Activated CD4-positive, alpha-beta memory T cell treated with anti-CD3 and anti-CD28 coated beads, Interleukin-2, amount 10 ng/mL, durations not matched to agents 7 days and 5 days (primary cell): ENCODE measurements at places on chromosomes 7 and 10.
A peak's percentile ranks its signal among the peaks of the same experiment; 100 is the strongest.

- no peaks in the 10 kb centered on the region for H3K36me3 ChIP-seq
- H3K27me3 ChIP-seq = no peaks in the 10 kb centered on the region
- no peak overlapping the region for H3K4me3 ChIP-seq
- H3K27ac ChIP-seq = no peak overlapping the region
- no peak for DNase-seq
- no peaks in the 10 kb centered on the region for H3K4me1 ChIP-seq
These were observed 55.6 kb upstream of the PNLIP start for GRCh38 chr10:116490028-116490662.

DNA sequence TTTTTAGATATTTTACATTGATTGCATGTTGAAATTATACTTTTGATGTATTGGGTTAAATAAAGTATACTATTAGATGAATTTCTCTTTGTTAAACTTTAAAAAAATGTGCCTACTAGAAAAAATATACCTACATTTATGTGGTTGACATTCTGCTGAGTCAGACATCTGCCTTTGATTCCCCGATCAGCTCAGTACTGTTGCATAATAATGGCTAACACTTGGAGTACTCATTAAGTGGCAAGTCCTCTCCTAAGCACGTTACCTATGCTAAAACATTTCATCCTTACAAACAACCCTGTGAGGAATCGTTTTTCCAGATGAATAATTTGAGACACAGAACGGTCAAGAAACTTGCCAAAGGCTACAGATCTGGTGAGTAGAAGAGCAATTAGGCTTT, 14.0 kb upstream of the SEM1 start:
- H3K36me3 ChIP-seq = no peaks in the 10 kb centered on the region
- DNase-seq = no peak
- H3K27me3 ChIP-seq = peaks cover 22% of the 10 kb centered on the region
- H3K4me1 ChIP-seq = no peaks in the 10 kb centered on the region

- DNase-seq = no peak
- no peak overlapping the region for H3K4me3 ChIP-seq
- H3K27me3 ChIP-seq = peaks cover 8% of the 10 kb centered on the region
- H3K27ac ChIP-seq = no peak overlapping the region
These were observed 13.2 kb upstream of the ENO4 start for GRCh38 chr10:116836083-116836482.

DNA sequence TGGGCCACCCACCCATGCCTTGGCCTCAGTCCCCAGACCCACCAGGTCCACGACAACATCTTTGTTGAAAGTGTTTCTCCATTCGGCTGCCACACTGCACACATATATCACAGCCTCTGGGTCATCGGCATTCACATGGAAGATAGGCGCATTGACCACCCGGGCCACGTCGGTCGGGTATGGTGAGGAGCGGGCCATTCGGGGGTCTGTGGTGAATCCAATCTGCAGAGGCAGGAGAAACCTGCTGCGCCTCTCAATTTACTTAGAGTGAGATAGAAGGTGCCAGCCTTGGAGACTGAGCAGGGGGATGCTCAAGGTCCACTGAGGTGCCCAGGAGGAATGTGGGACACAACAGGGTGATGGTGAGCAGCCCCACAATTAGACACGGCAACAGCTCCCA, 16.4 kb downstream of the OGDHL start:
- no peak overlapping the region for H3K27ac ChIP-seq
- no peak for DNase-seq
- no peaks in the 10 kb centered on the region for H3K4me1 ChIP-seq

GRCh38 chr10:113992471-113993011, 51.1 kb upstream of the ADRB1 start:
- H3K27ac ChIP-seq = no peak overlapping the region
- no peak overlapping the region for H3K4me3 ChIP-seq
- peaks cover 76% of the 10 kb centered on the region for H3K27me3 ChIP-seq

DNA sequence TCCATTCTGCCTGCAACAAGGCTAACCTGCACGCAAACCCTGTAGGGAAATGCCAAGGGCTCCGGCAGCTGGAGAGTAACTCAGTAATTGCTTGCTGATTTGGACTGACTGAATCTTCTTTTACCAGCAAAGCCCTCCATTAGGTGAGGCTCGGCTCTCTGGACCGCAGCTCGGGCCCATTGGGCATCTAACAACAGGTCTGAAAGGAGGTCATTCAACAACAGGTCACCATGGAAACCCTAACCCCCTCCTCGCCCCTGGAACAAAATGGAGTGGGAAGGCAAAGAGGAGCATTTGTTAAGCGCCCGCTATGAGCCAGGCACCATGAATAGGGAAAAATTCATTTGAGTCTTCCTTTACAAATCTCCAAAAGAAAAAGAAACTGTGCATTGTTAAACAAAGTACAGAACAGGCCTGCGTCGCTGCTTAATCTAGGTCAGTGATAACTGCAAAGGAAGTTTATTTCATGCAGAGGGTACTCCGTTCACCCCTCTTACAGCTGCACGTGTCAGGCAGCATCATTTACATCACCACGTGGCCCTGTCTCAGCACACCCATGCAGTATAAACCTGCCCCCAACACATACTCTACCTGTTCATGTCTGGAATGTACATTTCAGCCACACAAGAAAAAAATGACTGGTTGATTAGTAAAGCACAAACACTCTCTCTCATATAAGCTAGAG, 248.8 kb upstream of the NEBL start:
- no peak overlapping the region for H3K27ac ChIP-seq
- H3K4me3 ChIP-seq = no peak overlapping the region
- no peak for DNase-seq
- H3K36me3 ChIP-seq = no peaks in the 10 kb centered on the region

DNA sequence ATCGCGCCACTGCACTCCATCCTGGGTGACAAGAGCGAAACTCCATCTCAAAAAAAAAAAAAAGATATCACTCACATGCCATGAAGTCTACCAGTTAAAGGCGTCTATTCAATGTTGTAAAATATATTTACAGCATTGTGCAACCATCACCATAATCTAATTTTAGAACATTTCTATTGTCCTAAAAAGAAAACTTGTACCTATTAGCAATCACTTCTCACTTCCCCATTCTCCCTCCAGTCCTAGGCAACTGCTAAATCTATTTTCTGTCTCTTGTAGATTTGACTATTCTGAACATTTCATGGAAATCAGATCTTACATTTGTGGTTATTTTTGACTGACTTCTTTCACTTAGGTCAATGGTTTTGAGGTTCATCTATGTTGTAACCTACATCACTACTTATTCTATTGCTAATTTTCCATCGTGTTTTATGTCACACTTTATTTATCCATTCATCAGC, 25.2 kb upstream of the OTUD1 start:
- no peaks in the 10 kb centered on the region for H3K36me3 ChIP-seq
- no peak for DNase-seq
- peaks cover 3% of the 10 kb centered on the region for H3K27me3 ChIP-seq
- H3K27ac ChIP-seq = no peak overlapping the region

- H3K27me3 ChIP-seq = peaks cover 28% of the 10 kb centered on the region
- no peak overlapping the region for H3K4me3 ChIP-seq
- no peak overlapping the region for H3K27ac ChIP-seq
- no peaks in the 10 kb centered on the region for H3K4me1 ChIP-seq
These were observed 33.8 kb upstream of the ELMO1 start for GRCh38 chr7:37482505-37482904.

DNA sequence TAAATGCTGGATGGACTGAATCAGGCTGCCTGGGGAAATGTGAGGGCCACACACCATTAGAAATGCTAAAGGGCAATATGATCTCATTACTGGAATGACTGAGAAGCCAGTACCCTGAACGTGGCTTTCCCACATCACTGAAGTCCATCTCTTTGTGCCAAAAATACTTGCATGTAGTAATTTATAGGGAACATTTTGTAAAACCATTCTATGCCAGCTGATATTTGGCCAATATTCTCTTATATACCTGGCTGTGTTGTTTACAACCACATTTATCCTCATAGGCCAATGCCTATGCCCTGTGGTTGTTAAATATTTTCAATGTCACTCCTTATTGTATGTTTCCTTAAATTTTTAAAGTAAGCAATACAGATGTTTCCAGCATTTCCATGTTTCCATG, 111.6 kb downstream of the C10orf90 start:
- H3K4me1 ChIP-seq = no peaks in the 10 kb centered on the region
- DNase-seq = no peak
- H3K27me3 ChIP-seq = no peaks in the 10 kb centered on the region
- no peak overlapping the region for H3K4me3 ChIP-seq

- H3K4me3 ChIP-seq = no peak overlapping the region
- H3K4me1 ChIP-seq = no peaks in the 10 kb centered on the region
- peaks cover 3% of the 10 kb centered on the region for H3K27me3 ChIP-seq
- no peaks in the 10 kb centered on the region for H3K36me3 ChIP-seq
- peak; percentile 8 for DNase-seq
These were observed 48.7 kb upstream of the SHH start for GRCh38 chr7:155860840-155861479.

DNA sequence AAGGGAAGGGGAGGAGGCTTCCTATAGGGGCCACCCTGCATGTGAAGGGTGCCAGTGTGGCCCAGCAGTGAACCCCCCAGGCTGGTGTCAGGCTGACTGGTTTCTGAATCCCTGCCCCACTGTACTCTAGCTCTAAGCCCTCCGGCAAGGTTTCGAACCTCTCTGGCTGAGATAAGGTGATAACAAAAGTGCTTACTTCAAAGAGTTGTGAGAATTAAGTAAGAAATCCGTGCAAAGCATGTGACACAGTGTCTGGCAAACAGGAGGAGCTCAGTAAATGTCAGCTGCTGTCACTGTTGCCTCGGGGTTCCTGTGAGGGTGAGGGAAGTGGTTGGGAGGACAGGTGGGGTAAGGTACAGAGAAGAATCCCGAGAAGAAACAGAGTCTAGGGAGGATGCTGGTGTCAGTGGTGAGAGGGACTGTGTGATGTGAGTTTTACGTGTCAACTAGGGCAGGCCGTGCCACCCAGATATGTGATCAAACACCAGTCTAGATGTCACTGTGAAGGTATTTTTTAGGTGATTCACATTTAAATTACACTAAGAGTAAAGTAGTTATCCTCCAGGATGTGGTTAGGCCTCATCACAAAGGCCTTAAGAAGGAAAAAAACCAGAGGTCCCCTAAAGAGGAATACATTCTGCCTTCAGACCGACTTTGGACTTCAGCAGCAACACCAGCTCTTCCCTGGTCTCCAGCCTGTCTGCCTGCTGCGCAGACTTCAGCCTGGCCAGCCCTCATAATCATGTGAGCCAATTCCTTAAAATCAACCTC, 64.4 kb downstream of the BPGM start:
- H3K36me3 ChIP-seq = no peaks in the 10 kb centered on the region
- H3K27ac ChIP-seq = peak overlapping the region; percentile 83
- no peaks in the 10 kb centered on the region for H3K27me3 ChIP-seq
- DNase-seq = peak; percentile 58
- peak overlapping the region; percentile 12 for H3K4me3 ChIP-seq

- no peak overlapping the region for H3K4me3 ChIP-seq
- no peak overlapping the region for H3K27ac ChIP-seq
- no peaks in the 10 kb centered on the region for H3K36me3 ChIP-seq
- H3K27me3 ChIP-seq = peaks cover 4% of the 10 kb centered on the region
- no peaks in the 10 kb centered on the region for H3K4me1 ChIP-seq
- DNase-seq = no peak
These were observed 92.9 kb upstream of the PIP4K2A start for GRCh38 chr10:22807238-22807637.

DNA sequence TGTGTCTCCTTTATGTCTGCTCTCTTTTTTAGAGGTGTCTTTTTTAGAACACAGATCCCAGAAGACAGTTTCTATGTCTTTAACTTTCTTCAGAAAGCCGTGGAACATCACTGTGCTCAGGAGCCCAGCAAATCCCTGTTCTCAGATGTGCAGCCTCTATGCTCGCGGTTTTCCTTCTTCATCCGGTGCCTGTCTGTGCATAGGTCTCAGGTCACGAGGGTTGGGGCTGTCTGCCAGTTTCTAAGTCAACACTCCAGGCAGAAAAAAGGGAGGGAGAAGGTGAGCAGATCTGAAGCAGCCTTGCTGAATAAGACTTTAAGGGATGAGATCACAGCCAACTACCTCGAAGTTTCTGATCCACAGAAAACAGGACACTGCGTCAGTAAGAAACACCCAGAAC, 68.5 kb downstream of the CRTAC1 start:
- no peak for DNase-seq
- H3K27me3 ChIP-seq = peaks cover 32% of the 10 kb centered on the region
- H3K4me3 ChIP-seq = no peak overlapping the region
- H3K4me1 ChIP-seq = no peaks in the 10 kb centered on the region
- no peak overlapping the region for H3K27ac ChIP-seq
- H3K36me3 ChIP-seq = no peaks in the 10 kb centered on the region

DNA sequence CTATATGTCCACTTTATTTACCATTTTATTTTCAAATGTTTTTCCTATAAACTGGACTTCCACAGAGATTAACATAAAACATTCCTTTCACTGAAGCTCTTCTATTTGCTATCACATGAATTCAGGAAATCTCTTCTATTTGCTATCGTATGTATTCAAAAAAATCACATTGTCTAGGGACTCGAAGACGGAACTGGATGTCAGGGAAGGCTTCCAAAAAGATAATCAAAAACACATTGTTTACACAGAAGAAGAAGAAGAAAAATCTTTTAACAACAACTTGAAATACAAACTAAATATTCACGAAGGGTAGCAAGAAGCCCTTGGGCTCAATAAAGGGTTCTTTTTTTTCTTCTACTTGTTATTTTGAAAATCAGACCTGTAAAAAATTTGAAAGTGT, 426.1 kb upstream of the LRRN3 start:
- no peaks in the 10 kb centered on the region for H3K36me3 ChIP-seq
- no peak overlapping the region for H3K4me3 ChIP-seq
- H3K4me1 ChIP-seq = no peaks in the 10 kb centered on the region
- H3K27me3 ChIP-seq = no peaks in the 10 kb centered on the region
- no peak for DNase-seq
- no peak overlapping the region for H3K27ac ChIP-seq

DNA sequence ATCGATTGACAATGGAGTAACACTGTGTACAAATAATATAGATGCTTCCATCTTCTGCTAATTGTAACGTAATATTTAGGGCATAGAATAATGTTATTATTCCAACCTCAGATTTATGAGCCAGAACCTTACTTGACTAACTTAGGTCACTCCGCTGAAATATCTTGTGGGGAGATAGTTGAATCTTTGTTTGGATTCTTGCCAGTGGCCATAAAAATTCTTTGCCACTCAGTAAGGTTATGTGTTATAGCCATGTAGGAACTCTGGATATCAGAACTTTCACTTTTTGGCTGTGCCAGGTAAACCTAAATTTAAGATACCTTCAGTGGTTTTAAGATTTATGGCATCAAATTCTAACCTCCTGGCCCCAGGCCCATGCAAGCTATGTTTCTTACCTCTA, 197.6 kb downstream of the WDR11 start:
- DNase-seq = no peak
- H3K27ac ChIP-seq = no peak overlapping the region
- no peaks in the 10 kb centered on the region for H3K4me1 ChIP-seq
- H3K36me3 ChIP-seq = no peaks in the 10 kb centered on the region

GRCh38 chr10:124366825-124367224, 51.9 kb downstream of the OAT start:
- DNase-seq = no peak
- no peak overlapping the region for H3K4me3 ChIP-seq
- H3K36me3 ChIP-seq = no peaks in the 10 kb centered on the region
- H3K4me1 ChIP-seq = no peaks in the 10 kb centered on the region

- H3K27me3 ChIP-seq = no peaks in the 10 kb centered on the region
- no peak for DNase-seq
- no peak overlapping the region for H3K4me3 ChIP-seq
- H3K4me1 ChIP-seq = peaks cover 6% of the 10 kb centered on the region
These were observed 59.2 kb downstream of the RNLS start for GRCh38 chr10:88523739-88524400.

- peaks cover 8% of the 10 kb centered on the region for H3K4me1 ChIP-seq
- no peak overlapping the region for H3K4me3 ChIP-seq
- no peak for DNase-seq
- no peak overlapping the region for H3K27ac ChIP-seq
These were observed 37.0 kb downstream of the SNX13 start for GRCh38 chr7:17903337-17903736.

GRCh38 chr7:151775547-151776443, 101.1 kb downstream of the PRKAG2 start:
- H3K27ac ChIP-seq = no peak overlapping the region
- DNase-seq = no peak
- H3K36me3 ChIP-seq = no peaks in the 10 kb centered on the region
- H3K27me3 ChIP-seq = no peaks in the 10 kb centered on the region
